ENCODE measurements at places on chromosomes 5 and 9.

DNA sequence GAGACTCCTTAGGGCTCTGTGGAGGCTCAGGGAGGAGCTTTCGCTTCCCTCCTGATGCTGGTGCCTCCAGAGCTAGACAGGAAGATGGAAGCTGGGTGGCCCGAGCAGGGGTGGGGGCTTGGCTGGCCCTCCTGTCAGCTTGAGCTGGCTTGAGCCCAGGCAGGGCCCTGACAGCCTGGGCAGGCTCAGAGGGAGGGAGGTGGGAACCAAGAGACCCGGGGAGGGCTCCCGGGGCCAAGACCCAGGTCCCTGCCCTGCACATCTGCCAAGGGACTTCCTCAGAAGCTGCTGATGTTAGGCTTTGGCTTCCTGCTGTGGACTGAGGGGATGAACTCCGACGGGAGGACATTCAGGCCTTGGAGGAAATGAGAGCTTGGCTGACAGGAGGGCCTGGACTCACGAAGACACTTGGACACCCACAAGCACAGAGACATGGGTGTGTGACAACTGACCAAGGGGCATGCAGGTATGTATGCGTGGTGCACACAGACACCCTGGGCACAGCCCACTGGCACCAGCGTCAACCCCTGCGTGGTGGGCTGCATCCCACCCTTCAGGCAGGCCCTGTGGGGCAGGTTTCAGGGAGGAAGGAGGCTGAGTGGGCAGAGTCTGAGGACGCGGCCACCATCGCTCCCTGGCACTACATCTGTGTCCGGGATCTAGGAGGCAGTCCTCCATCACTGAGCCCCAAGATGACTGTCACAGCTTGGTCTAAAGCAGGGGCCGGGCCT lies 1.7 kb upstream of the LTC4S start:
- no peak for DNase-seq

GRCh38 chr5:142292249-142292648 lies 32.6 kb downstream of the SPRY4 start:
- DNase-seq, result no peak

DNA sequence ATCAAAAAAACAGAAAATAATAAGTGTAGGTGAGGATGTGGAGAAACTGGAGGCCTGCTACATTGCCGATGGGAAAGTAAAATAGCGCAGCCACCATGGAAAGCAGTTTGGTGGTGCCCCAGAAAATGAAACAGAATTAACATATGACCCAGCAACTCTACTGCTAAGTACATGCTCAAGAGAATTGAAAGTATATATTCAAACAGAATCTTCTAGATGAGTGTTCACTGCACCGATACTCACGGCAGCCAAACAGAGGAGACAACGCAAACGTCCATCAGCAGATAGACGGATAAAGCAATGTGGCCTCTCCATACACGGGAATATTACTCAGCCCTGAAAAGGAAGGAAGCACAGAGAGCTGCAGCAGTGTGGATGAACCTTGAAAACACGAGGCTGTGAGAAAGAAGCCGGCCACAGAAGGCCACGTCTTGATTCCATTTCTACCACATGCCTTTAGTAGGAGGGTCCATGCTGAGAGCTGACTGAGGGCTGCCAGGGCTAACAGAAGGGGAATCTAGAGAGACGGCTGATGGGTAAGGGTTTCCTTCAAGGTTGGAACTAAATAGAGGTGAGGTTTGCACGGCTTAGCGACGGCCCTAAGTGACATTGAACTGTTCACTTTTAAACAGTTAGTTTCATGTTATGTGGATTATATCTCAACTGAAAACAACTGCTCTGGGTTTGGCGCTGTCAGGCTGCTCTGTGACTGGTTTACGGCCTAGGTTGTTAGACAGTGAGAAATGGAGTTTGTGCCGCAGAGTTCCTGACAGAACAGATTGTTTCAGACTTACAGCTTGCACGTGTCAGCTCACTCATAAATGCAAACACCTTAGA lies 29.8 kb downstream of the AHRR start:
- DNase-seq, result no peak

DNA sequence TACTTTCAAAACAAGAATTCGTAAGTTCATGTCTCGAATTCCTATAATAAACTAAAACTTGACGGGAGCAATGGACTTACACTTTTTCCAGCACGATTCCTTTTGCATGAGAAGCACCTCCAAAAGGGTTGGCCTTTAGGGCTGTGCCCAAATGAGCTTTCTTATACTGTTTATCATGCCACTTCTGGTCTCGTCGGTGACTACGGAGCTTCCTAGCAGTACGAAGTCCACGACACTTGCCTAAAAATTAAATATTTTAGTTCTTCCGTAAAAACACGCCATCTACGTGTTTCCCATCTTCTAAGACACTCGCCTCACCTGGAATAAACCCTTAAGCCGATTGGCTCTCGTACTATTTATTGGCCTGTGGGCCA lies 554 bp downstream of the RPS23 start:
- no peak for DNase-seq

DNA sequence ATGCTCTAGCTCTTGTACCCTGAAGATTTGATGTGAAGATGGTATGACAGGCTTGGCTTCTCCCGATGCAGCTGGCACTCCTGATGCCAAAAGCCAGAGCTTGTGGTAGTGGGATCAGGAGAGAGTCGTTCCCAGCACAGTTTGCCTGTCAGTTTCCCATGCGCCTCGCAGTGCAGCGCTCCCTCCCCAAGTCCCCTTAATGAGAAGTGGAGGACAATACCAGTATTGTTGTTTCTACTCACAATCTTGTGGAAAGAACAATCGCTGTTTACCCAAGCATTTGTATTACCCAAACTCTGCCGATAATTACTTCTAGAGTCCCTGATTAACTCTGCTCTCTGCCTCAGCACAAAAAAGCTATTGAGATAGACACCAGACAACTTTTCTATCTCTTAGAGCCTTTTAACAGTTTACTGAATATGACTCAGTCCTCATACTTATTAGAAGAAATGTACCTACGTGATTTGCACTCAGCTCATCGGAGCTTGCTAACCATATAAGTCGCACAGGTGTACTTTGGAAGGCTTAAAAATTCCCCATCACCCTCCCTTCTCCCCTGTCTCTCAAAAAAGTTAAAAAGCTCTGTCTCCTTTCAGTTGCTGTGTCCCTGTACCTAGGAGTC lies 283.2 kb upstream of the TMEM161B start:
- no peak for DNase-seq

- no peak for DNase-seq
Observed at GRCh38 chr9:110700953-110701352, 32.4 kb downstream of the MUSK start.

DNA sequence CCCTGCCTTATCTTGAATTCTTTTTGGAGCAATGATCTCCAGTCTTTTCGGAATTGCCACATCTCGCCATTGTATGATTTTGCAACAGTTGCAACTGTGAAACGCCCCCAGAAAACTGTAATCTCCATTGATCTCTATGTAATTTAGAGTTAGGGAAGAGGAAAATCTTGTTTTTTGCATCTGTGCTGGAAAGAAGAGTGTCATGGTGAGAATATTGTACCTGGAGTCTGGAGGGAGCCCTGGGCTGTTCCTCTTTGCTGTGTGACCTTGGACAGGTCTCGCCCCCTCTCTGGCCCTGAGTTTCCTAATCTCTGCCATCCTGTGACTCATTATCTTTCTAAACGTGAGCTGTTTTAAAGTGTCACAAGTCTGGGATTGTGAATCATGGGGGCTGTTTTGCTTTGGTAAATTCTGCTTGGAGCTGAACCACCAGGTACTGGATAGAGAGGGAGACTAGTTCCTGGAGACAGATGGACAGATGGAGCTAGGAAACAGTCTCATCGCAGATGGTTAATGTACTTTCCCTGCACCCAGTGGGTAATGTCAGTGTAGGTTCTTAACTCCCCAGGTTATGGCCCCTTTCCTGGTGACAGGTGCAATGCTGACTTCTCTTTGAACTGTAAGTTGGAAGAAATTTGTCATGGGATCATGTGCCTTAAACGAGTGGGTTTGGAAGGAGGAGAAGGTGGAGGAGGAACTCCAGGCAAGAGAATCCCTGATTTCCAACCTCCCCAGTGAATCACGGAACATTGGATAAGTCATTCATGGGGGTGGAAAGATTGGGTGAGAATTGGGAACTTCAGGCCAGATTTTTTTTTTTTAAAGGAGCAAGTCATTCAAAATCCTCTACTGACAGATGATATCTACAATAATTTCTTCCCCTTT lies 19.6 kb downstream of the PPARGC1B start:
- no peak for DNase-seq

Measured in NCI-H1417 treated with DMSO at 0.1 percent for 48 hours (cell line).